ENCODE measurements at places on chromosomes 6 and 20.

DNA sequence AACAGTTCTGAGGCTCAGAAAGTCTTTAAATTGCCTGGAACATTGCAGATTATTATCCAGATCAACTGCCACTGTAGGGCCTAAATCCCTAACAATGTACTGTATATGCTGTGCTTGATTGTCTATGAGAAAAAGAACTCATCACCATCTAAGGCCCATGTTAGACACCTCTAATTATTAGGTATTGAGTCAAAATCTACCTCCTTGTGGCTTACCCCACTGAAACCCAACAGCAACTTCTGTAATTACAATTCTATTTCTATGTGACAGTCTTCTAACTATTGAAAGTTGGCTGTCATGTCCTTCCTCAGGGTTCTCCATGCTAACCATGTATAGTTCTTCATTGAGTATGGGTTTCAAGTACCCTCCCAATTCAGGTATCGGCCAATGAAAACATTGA lies 13.9 kb downstream of the MCM9 start:
- no peak for DNase-seq

DNA sequence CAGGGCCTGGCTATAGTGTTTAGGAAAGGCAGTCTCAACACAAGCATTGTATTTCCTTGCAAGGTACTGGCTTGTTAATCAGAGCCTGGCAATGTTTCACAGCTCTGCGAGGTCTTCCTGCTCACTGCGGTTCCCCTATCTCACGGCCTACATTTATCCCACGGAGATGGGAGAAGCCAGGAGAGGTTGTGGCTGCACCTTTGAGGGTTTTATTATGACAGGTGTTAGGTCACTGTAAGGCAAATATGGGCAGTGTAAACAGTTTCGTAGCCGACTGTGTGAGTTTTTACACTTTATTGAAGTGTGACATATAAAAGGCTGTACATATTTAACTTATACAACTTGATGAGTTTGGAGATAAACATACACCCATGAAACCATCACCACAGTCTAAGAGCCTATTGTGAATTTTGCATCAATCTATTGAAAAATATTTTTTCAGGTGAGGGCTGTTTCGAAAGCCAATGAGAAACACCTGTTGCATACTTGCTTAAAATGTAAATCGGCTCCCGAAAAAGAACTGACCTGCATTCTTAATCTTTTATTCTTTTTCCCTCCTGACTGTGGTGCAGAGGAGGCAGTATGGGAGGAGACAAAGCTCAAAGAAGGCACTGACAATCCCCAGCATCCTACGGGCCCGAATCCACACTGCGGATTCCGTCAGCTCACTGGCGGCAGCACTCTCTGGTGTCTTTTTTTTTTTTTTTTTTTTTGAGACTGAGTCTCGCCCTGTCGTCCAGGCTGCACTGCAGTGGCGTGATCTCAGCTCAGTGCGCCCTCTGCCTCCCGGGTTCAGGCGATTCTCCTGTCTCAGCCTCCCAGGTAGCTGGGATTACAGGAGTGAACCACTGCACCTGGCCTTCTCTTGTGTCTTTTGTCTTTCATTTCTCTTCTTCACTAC lies 7.5 kb upstream of the RBM38 start:
- no peak for DNase-seq

GRCh38 chr6:143605906-143606521 lies 71.8 kb upstream of the PHACTR2 start:
- no peak for DNase-seq

DNA sequence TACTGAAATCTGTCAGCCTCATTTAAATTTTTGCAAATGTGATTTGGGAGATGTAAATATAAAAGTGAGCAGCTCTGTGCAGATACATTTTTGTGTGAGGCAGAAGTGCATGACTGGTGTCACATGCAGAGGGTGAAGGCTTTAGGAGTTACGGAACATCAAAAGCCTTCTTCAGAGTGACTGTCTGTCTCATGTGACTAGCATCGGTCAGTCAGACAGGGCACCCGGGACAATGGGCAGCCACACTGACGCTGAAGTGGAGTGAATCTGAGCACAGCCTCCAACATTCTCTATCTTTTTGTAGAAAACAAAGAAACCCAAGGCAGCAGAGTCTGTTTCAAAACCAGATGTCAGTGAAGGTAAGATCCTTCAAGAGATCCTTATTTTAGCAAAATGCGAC lies 7.9 kb upstream of the FAM209A start:
- DNase-seq, result no peak
